ENCODE measurements at places on chromosomes 4 and X. TPM values are rescaled to one million over a fixed set of nuclear protein-coding genes. Genes with fewer than 3 reads are reported as not detected.

The FBXL5 gene
- 261 TPM for total RNA-seq

The ANOS1 gene
- total RNA-seq = 49.4 TPM

The INPP4B gene
- total RNA-seq = 23.2 TPM

The CCSER1 gene
- 85.6 TPM for total RNA-seq

The FAM47B gene
- total RNA-seq = not detected

The PPP1R2C gene
- not detected for total RNA-seq

The FHIP1A gene
- total RNA-seq = 32.1 TPM

The ACE2 gene
- 1.7 TPM for total RNA-seq

The HPGDS gene
- total RNA-seq = 1.3 TPM

The SGMS2 gene
- 34.6 TPM for total RNA-seq

The FRMPD4 gene
- 2.0 TPM for total RNA-seq

The SCRG1 gene
- 0.60 TPM for total RNA-seq

The CNGA1 gene
- total RNA-seq = 14.1 TPM

The FRG2 gene
- total RNA-seq = not detected

The IL21 gene
- not detected for total RNA-seq

The HNRNPDL gene
- total RNA-seq = 320 TPM

The NUDT10 gene
- 13.7 TPM for total RNA-seq

The VCX2 gene
- not detected for total RNA-seq

The REELD1 gene
- total RNA-seq = not detected

The KLF3 gene
- 41.8 TPM for total RNA-seq

The KLHL4 gene
- 9.2 TPM for total RNA-seq

The DGKK gene
- 0.16 TPM for total RNA-seq

The GLRA3 gene
- 1.9 TPM for total RNA-seq

The SMIM43 gene
- 3.2 TPM for total RNA-seq

The GPRASP2 gene
- total RNA-seq = 78.6 TPM

The L1CAM gene
- total RNA-seq = 57.3 TPM

The NOX1 gene
- 0.33 TPM for total RNA-seq

The GLRA2 gene
- 13.6 TPM for total RNA-seq

The ZNF185 gene
- total RNA-seq = 14.3 TPM

The CLGN gene
- 22.5 TPM for total RNA-seq

The USP26 gene
- total RNA-seq = not detected

The ZC4H2 gene
- total RNA-seq = 22.8 TPM

The EDA2R gene
- total RNA-seq = 2.6 TPM

The GPC4 gene
- total RNA-seq = 22.0 TPM

The PAGE2B gene
- not detected for total RNA-seq

The DRD5 gene
- total RNA-seq = 1.4 TPM

The DCX gene
- total RNA-seq = 31.3 TPM

The RENBP gene
- 10.0 TPM for total RNA-seq

The BEX2 gene
- total RNA-seq = 48.4 TPM

The WWC2 gene
- 48.1 TPM for total RNA-seq

The CXXC4 gene
- total RNA-seq = 60.7 TPM

The HOPX gene
- total RNA-seq = 26.4 TPM

All from camera-type eye (tissue), 1 donor.